Islet precursor cell (in vitro differentiated cells): ENCODE measurements at places on chromosomes 16 and 17.

- DNase-seq: peak; percentile 72
These were observed 237.3 kb upstream of the CDH5 start for GRCh38 chr16:66129196-66129595.

DNA sequence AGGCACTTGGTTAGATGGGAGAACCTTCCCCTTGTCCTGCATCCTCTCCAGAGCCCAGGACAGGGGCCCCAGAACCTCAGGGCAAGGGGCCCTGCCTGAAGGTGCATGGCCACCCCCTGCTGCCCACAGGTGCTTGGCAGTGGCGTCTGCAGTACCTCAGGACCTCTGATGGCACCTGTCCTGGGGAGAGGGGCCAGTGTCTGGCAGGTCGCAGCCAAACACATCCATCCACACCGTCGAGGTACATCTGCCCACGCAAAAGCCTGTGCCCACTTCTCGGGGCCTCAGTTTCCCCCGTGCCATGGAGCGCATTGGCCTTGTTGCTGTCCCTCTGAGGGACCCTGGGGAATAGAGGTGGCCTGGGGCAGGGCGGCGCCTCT, 9.3 kb downstream of the MAP2K3 start:
- DNase-seq: no peak

- DNase-seq: no peak
These were observed 347.6 kb downstream of the SNX29 start for GRCh38 chr16:12324152-12324551.

GRCh38 chr16:12703935-12704334, 99.8 kb downstream of the CPPED1 start:
- DNase-seq: no peak

- peak; percentile 62 for DNase-seq
These were observed 601 bp upstream of the RFWD3 start for GRCh38 chr16:74667255-74667700.

- no peak for DNase-seq
These were observed 3.6 kb downstream of the RNF166 start for GRCh38 chr16:88702371-88703210.

GRCh38 chr16:84294531-84295142, at the start of gene WFDC1:
Gene WFDC1 (plus strand): TSS chr16:84294878. CDS start chr16:84294972, 94 bp downstream.
- peak; percentile 81 for DNase-seq

DNA sequence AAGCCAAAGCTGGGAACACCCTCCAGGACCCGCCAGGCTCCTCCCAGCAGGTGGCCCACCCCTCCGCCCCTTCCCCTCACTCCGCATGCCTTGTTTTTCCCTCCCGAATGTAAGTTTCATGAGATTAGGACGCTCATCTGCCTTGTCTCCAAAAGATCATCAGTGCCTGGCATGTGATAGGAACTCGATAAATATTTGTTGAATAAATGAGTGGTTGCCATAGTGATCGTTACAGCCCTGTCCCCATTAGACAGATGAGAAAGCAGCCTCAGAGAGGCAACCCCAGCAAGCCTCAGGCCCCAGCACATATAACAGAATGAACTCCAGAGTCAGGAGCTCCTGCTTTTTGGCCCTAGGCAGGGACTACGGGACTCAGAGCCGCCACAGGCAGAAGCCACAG, 5.0 kb downstream of the CAMKK1 start:
- DNase-seq: no peak

GRCh38 chr17:39677072-39677471, 8.8 kb downstream of the PNMT start:
- no peak for DNase-seq

GRCh38 chr17:30519707-30520106, 42.5 kb downstream of the GOSR1 start:
- DNase-seq: no peak

- DNase-seq: peak; percentile 93
These were observed 24.2 kb downstream of the B9D1 start for GRCh38 chr17:19338031-19338990.
